ENCODE measurements at places on chromosomes 12 and 14. TPM values are rescaled to one million over a fixed set of nuclear protein-coding genes. Genes with fewer than 3 reads are reported as not detected.
A peak's percentile ranks its signal among the peaks of the same experiment; 100 is the strongest.

GRCh38 chr12:104105461-104105860, 32.5 kb downstream of the NFYB start:
- no peak for DNase-seq

DNA sequence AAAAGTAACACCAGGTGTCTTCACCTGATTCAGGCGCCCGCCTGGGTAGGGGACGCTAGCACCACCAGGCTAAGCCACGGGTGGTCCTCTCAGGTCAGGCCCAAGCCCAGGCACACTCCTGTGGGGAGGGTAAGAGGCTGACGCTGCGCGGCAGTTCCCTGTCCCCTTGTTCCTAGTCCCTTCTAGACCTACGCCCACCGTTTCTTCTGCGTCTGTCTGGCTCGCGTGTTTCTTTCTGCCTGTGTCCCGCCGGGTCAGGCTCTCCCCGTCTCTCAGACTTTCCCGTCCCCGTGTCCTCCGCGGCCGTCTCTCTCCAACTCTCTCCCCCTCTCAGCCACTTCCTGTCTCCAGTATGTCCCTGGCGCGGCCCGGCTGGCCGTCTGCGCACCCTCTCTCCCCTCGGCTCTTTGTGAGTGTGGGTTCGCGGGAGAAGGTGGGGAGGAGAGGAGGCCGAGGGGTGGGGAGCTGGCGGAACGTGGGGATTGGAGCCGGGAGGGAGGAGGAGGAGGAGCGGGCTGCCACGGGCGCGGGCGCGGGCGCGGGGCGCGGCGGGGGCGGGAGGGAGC, 3.1 kb upstream of the TNS2 start:
- DNase-seq = peak; percentile 74

- DNase-seq = no peak
These were observed 297.8 kb downstream of the PRKD1 start for GRCh38 chr14:29629839-29630238.

DNA sequence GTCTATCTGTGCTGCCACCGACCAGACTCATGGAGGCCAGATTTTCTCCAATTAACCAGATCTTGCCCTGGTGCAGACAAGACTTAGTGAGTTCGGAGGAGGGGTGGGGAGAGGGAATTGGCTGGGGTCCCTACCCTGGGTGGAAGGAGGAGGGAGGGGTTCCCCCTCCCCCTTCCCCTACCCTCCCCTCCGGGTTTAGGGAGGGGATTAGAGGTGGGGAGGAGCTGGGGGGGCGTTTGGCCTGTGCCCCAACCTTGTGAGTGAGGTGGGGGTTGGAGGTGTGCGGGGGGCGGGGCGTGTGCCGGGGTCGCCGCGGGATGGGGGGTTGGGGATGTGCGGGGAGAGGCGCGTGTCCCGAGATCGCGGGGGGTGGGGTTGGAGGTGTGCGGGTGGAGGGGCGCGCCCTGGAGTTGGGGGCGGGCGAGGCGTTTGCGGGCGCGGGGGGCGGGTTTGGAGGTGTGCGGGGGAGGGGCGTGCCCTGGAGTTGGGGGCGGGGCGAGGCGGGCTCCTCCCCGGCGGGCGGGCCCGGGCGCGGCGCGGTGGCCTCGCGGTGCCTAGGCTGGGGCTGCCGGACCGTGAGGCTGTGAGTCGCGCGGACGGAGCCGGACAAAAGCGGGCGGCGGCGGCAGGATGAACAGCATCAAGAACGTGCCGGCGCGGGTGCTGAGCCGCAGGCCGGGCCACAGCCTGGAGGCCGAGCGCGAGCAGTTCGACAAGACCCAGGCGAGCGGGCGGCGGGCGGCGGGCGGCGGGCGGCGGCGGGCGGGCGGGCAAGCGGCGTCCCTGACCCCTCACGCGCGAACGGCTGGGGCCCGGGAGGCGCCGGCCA, at the start of gene HIP1R:
Gene HIP1R (plus strand): TSS at position 537 of the 829 bp plus-strand sequence. CDS start 94 bp downstream, at position 631.
- peak; percentile 77 for DNase-seq

KLRB1 gene
- 194 TPM for total RNA-seq

KERA gene
- total RNA-seq = not detected

- DNase-seq = no peak
These were observed 82.0 kb downstream of the PRICKLE1 start for GRCh38 chr12:42507565-42507964.

GRCh38 chr14:20698934-20699333, 10.4 kb downstream of the ANG start:
- DNase-seq = no peak

Data from natural killer cell (primary cell).